ENCODE measurements at places on chromosomes 1 and 21.

DNA sequence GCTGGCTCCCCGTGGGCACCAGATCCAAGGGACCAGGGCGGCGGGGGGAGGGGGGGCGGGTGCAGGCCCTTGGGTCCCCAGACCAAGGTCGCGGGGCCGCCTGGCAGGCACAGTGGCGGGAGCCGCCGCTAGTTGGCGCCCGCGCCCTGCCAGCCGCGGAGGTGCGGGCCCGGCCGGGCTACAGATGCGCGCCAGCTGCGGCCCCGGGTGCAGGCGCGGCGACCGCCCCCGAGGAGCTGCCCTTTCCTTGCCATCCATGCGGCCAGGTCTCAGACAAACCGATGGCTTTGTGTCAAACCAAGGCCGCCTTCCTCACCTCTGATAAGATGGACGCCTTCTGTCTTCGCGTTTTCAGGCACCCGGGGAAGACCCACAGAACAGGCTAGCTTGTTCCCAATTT is 2.2 kb upstream of the RUNX3 start:
- DNase-seq: no peak
- H3K36me3 ChIP-seq: no peaks in the 10 kb centered on the region
- H3K4me3 ChIP-seq: peak overlapping the region; percentile 60
- H3K27ac ChIP-seq: no peak overlapping the region

- H3K36me3 ChIP-seq: peaks cover 6% of the 10 kb centered on the region
- no peaks in the 10 kb centered on the region for H3K4me1 ChIP-seq
- no peak overlapping the region for H3K4me3 ChIP-seq
These were observed 257.1 kb downstream of the HMCN1 start for GRCh38 chr1:185991266-185991665.

- no peak overlapping the region for H3K4me3 ChIP-seq
- no peak overlapping the region for H3K27ac ChIP-seq
- no peaks in the 10 kb centered on the region for H3K4me1 ChIP-seq
These were observed 5.1 kb upstream of the CAPN8 start for GRCh38 chr1:223670458-223671159.

- H3K27ac ChIP-seq: peak overlapping the region; percentile 55
- no peaks in the 10 kb centered on the region for H3K36me3 ChIP-seq
- no peak for DNase-seq
These were observed 6.4 kb downstream of the C1orf116 start for GRCh38 chr1:207026104-207026534.

DNA sequence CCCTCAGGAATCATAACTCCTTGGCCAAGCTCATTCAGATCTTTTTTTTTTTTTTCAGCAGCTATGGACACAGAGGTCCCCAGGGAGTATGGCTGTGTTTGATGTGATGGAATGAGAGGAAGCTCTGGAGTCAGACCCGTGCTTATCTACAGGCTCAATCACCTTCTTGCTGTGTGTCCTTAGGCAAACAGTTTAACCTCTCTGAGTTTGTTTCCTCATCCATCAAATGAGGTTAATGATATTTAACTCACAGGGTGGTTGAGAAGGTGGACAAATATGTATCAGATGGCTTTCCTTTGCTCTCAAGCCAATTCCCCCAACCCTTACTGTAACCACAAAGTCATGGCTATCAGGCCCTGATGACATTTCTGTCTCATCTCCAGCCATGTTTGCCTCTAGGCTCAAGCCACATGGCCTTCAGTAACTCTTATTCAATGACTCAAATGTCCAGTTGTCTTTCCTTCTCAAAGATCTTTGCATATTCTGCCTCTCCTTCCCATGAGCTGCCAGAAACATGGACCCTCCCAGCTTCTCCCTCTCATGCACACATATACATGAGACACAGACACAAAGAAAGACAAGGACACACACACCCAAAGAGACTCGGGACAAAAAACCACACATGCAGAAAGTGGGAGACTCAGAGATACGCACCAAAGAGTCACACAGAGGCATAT is 303.5 kb upstream of the KAZN start:
- no peaks in the 10 kb centered on the region for H3K27me3 ChIP-seq
- no peaks in the 10 kb centered on the region for H3K36me3 ChIP-seq
- no peak for DNase-seq
- no peak overlapping the region for H3K27ac ChIP-seq
- H3K4me3 ChIP-seq: no peak overlapping the region

DNA sequence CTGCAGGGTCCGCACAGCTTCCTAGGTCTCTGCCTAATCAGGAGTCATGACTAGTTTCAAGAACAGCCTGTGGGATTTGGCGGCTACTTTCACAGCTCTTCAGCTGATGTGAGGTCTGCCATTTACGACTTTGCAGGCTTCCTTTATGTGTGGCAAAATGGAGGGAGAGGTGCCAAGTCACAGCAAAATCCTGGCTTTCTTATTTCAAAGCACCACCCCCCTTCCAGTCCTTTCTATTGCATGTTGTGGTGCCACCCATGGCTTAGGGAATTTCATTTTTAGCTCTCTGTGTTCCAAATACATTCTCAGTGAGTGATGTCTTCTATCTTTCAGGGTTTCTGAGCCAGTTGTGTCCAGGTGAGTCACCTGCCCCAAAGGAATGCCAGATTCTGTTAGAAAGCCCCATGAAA is 75.1 kb upstream of the WLS start:
- H3K36me3 ChIP-seq: no peaks in the 10 kb centered on the region
- no peak for DNase-seq
- no peaks in the 10 kb centered on the region for H3K27me3 ChIP-seq
- no peak overlapping the region for H3K4me3 ChIP-seq

DNA sequence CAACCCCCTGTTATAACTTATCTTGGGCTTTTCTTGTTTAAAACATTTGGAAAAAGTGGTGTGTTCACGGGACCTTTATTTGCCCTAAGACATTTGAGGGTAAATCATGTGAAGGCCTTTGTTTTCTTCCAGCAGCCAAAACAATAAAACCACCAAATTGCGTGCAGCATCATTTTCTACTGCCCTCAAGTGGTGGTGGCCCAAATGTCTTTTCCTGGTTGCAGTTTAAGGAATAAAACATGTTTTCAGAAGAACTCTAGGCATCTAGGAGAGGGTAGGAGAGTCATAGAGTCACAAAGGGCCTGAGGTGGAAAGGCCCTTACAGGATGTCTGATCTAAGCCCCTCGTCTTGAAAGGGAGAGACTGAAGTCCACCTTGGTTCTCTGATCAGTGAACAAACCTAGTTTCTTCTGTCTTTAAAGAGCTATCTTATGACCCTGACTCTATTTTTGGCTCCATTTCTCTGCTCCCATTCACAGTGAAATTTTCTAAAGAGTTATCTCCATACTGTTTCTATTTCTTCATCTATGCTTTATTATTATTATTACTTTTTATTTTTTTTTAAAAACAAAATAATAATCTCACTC is 16.0 kb upstream of the EPS15 start:
- H3K27me3 ChIP-seq: no peaks in the 10 kb centered on the region
- no peak for DNase-seq
- H3K4me1 ChIP-seq: no peaks in the 10 kb centered on the region
- no peak overlapping the region for H3K27ac ChIP-seq

- no peak for DNase-seq
- H3K27ac ChIP-seq: no peak overlapping the region
- no peaks in the 10 kb centered on the region for H3K27me3 ChIP-seq
- no peaks in the 10 kb centered on the region for H3K36me3 ChIP-seq
- no peak overlapping the region for H3K4me3 ChIP-seq
- H3K4me1 ChIP-seq: no peaks in the 10 kb centered on the region
These were observed 96.6 kb downstream of the DDX20 start for GRCh38 chr1:111852261-111852721.

- no peak for DNase-seq
- no peaks in the 10 kb centered on the region for H3K4me1 ChIP-seq
- H3K36me3 ChIP-seq: no peaks in the 10 kb centered on the region
- no peak overlapping the region for H3K4me3 ChIP-seq
These were observed 274.8 kb downstream of the DPYD start for GRCh38 chr1:97646071-97646470.

GRCh38 chr1:150138044-150138443 is 11.7 kb upstream of the PLEKHO1 start:
- H3K27me3 ChIP-seq: no peaks in the 10 kb centered on the region
- no peak overlapping the region for H3K4me3 ChIP-seq
- H3K36me3 ChIP-seq: no peaks in the 10 kb centered on the region
- no peak for DNase-seq
- no peak overlapping the region for H3K27ac ChIP-seq

- DNase-seq: no peak
- no peak overlapping the region for H3K27ac ChIP-seq
- H3K4me3 ChIP-seq: no peak overlapping the region
- no peaks in the 10 kb centered on the region for H3K27me3 ChIP-seq
- H3K36me3 ChIP-seq: no peaks in the 10 kb centered on the region
These were observed 25.5 kb upstream of the ZNF281 start for GRCh38 chr1:200435200-200435780.

- H3K36me3 ChIP-seq: no peaks in the 10 kb centered on the region
- H3K27me3 ChIP-seq: no peaks in the 10 kb centered on the region
- peaks cover 55% of the 10 kb centered on the region for H3K4me1 ChIP-seq
- peak; percentile 93 for DNase-seq
- peak overlapping the region; percentile 92 for H3K27ac ChIP-seq
- H3K4me3 ChIP-seq: peak overlapping the region; percentile 71
These were observed 10.0 kb upstream of the FAAP20 start for GRCh38 chr1:2204415-2205190.
